ENCODE measurements at places on chromosomes 5 and 9. TPM values are rescaled to one million over a fixed set of nuclear protein-coding genes. Genes with fewer than 3 reads are reported as not detected.

The TMEM203 gene
- 19.9 TPM for total RNA-seq

The ACO1 gene
- total RNA-seq, result 41.3 TPM

- H3K4me1 ChIP-seq, result no peaks in the 10 kb centered on the region
- no peaks in the 10 kb centered on the region for H3K36me3 ChIP-seq
- DNase-seq, result no peak
- H3K27ac ChIP-seq, result no peak overlapping the region
Measured at GRCh38 chr5:99308131-99308530, 379.3 kb upstream of the CHD1 start.

GRCh38 chr5:102375272-102375671, 79.2 kb upstream of the SLCO4C1 start:
- DNase-seq, result no peak
- H3K4me3 ChIP-seq, result no peak overlapping the region
- H3K27ac ChIP-seq, result no peak overlapping the region
- H3K36me3 ChIP-seq, result no peaks in the 10 kb centered on the region
- H3K4me1 ChIP-seq, result no peaks in the 10 kb centered on the region

DNA sequence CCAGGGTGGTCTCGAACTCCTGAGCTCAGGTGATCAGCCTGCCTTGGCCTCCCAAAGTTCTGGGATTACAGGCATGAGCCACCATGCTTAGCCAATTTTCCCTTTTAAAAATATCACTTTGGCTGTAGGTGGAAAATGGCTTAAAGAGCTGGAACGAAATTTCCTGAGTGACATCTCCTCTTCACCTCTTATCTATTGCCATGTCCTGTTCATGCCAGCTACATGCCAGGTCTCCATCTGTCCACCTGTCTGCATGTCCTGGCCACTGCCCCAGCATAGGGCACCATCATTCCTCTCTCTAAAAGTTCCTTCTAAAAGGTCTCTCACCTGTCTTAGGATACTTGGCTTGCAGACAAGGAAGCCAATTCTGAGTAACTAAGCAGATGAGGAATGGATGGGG, 2.8 kb upstream of the GRK6 start:
- H3K4me1 ChIP-seq, result peaks cover 15% of the 10 kb centered on the region
- H3K4me3 ChIP-seq, result no peak overlapping the region
- no peak overlapping the region for H3K27ac ChIP-seq
- DNase-seq, result no peak

DNA sequence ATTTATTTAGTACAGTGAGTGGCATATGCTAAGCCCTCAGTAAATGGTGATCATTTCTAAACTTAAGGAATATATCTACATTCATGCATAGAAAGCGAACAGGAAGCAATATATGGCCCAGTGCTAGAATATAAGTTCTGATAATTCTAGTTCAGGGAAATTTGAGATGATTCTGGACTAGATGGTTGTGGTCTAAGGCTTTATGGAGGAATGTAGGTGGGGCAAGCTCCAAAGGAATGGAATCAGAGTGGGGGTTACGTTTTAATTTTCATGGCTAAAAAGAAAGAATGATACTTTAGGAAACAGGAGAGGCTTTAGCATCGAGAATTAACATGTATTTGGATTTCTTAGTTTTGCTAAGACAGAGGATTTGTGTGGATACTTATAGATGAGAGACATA, 56.1 kb downstream of the MTREX start:
- H3K27ac ChIP-seq, result no peak overlapping the region
- no peaks in the 10 kb centered on the region for H3K27me3 ChIP-seq
- peaks cover 7% of the 10 kb centered on the region for H3K4me1 ChIP-seq
- H3K4me3 ChIP-seq, result no peak overlapping the region
- DNase-seq, result no peak

GRCh38 chr9:79693750-79694149, 122.0 kb downstream of the TLE4 start:
- H3K4me1 ChIP-seq, result no peaks in the 10 kb centered on the region
- no peaks in the 10 kb centered on the region for H3K36me3 ChIP-seq
- no peak overlapping the region for H3K27ac ChIP-seq
- DNase-seq, result no peak
